Trophoblast cell (in vitro differentiated cells and primary cell): ENCODE measurements at places on chromosomes 2 and 18.

DNA sequence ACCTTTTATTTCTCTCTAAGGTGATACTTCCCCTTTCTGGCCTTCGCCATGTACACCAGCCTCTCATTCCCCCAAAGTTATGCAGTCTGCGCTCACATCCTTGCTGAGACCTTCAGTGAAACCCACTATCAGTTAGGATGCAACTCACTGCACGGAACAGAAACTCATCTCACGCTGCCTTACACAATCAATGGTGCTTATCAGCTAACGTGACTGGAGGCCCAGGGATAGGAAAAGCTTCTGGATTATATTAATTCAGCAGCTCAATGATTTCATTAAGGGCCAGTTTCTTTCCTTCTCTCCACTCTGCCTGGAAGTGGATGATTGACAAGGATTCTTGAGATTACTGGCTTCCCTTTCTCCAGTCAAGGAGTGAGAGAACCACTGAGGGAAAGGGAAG is 44.8 kb downstream of the CDH2 start:
- DNase-seq, result no peak

- DNase-seq, result no peak
Observed at GRCh38 chr2:98702127-98702802, 28.7 kb downstream of the MGAT4A start.

DNA sequence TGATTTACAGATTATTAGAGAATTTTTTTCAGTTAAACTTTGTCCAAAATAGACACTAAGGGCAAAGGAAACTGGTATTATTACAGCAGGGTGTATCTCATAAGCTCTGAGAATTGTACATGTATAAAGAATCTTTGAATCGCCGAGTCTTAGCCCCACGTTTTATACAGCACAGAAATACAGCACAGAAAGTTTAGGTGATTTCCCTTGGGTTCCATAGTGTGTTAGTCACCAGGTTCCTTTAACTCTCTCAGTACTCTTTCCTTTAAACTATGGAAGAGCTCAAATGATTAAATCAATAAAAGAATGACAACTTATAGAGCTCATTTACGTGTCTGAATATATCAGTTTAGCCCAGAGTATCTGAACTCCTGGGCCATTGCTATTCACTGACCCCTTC is 256.8 kb downstream of the NEDD4L start:
- DNase-seq, result no peak

- DNase-seq, result no peak
Observed at GRCh38 chr2:111071600-111072171, 49.0 kb upstream of the BCL2L11 start.

DNA sequence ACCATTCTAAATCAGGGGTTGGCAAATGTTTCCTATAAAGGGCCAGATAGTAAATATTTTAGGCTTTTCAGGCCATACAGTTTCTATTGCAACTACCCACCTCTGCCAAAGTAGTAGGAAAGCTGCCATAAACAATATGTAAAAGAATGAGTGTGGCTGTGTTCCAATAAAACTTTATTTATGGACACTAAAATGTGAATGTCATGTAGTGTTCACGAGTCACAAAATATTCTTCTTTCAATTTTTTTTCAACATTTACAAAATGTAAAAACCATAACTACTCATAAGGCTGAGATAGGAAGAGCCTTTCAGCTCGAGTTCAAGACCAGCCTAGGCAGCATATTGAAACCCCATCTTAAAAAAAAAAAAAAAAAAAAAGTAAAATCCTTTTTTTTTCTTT is 13.4 kb downstream of the KCNG3 start:
- no peak for DNase-seq

GRCh38 chr2:238912228-238912915 is 64.5 kb downstream of the TWIST2 start:
- no peak for DNase-seq
